Tibial nerve (tissue), 4 donors: ENCODE measurements at places on chromosomes 4 and X. TPM values are rescaled to one million over a fixed set of nuclear protein-coding genes. Genes with fewer than 3 reads are reported as not detected.
A peak's percentile ranks its signal among the peaks of the same experiment; 100 is the strongest.

GRCh38 chr4:129326571-129327460 is 230.9 kb downstream of the C4orf33 start:
- H3K4me3 ChIP-seq = no peak overlapping the region
- H3K27ac ChIP-seq = peak overlapping the region; percentile 29
- DNase-seq = no peak
- H3K4me1 ChIP-seq = peaks cover 11% of the 10 kb centered on the region
- no peaks in the 10 kb centered on the region for H3K36me3 ChIP-seq
- H3K27me3 ChIP-seq = no peaks in the 10 kb centered on the region

DNA sequence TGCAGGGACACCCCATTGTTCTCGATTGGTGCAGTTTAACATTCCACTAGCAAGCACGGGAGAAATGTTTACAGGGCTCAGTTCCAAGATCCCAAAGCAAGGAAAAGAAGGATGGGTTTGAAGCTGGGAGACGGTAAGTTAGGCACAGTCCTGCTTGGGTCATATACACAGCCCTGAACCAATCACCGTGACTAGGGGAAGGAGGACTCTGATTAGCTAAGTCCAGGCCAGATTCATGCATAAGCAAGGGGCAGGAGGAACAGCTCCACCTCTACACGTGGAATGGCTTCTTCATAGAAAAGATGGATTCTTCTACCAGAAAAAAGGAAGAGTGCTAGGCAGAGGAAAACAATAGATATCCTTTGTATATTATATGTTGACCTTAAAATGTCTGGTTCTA is 11.0 kb upstream of the EXOC1L start:
- no peaks in the 10 kb centered on the region for H3K36me3 ChIP-seq
- no peak for DNase-seq
- no peaks in the 10 kb centered on the region for H3K4me1 ChIP-seq
- no peaks in the 10 kb centered on the region for H3K27me3 ChIP-seq

DNA sequence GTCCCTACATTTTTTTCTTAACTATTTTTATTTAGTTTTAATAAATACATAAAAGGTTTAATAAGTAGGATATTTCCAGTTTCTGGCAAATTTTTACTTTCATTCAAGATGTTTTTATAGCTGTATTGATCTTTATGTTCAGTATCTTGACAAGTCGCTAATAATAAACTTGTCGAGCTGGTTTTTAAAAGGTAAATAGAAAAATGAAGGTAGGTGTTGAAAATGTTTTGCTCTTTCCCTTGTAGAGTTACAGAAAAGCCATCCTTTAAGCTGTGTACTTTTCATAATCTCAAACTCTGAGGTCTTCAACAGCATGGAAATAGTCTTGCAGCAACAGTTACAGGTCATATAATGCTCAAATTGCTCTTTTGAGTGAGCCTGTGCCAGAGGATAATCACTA is 52.6 kb downstream of the RS1 start:
- no peak overlapping the region for H3K4me3 ChIP-seq
- H3K27me3 ChIP-seq = no peaks in the 10 kb centered on the region
- DNase-seq = no peak
- no peak overlapping the region for H3K27ac ChIP-seq

GRCh38 chrX:16678689-16679088 is 28.7 kb downstream of the S100G start:
- H3K36me3 ChIP-seq = no peaks in the 10 kb centered on the region
- H3K4me1 ChIP-seq = no peaks in the 10 kb centered on the region
- H3K4me3 ChIP-seq = no peak overlapping the region

GRCh38 chrX:138777230-138777629 is 65.7 kb upstream of the FGF13 start:
- H3K36me3 ChIP-seq = no peaks in the 10 kb centered on the region
- no peak overlapping the region for H3K27ac ChIP-seq
- H3K4me3 ChIP-seq = no peak overlapping the region
- H3K27me3 ChIP-seq = no peaks in the 10 kb centered on the region
- H3K4me1 ChIP-seq = no peaks in the 10 kb centered on the region

GRCh38 chr4:107210450-107211239 is 174.5 kb upstream of the DKK2 start:
- peak overlapping the region; percentile 5 for H3K4me3 ChIP-seq
- H3K36me3 ChIP-seq = no peaks in the 10 kb centered on the region
- no peaks in the 10 kb centered on the region for H3K4me1 ChIP-seq

GRCh38 chrX:135931644-135932487 is 38.4 kb downstream of the SAGE1 start:
- DNase-seq = peak; percentile 22
- peaks cover 10% of the 10 kb centered on the region for H3K27me3 ChIP-seq
- no peaks in the 10 kb centered on the region for H3K36me3 ChIP-seq
- no peaks in the 10 kb centered on the region for H3K4me1 ChIP-seq

DNA sequence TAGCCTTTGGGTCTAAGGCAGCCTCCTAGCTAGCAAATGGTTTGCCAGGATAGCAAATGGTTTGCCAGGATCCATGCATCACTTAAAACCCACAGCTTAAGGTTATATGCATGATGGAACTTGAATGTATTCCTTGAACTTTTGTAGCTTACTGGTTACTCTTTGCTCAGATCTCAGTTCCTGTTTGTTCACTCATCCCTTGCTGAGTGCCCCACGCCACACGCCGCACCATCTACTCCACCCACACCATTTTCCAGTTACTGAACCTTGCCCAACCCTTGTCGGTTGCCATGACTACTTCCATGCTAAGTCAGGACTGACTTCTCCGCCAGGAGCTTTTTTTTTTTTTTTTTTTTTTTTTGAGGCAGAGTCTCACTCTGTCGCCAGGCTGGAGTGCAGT is 29.5 kb upstream of the XIAP start:
- no peaks in the 10 kb centered on the region for H3K4me1 ChIP-seq
- H3K27ac ChIP-seq = no peak overlapping the region
- H3K4me3 ChIP-seq = no peak overlapping the region

- no peak overlapping the region for H3K4me3 ChIP-seq
- H3K36me3 ChIP-seq = no peaks in the 10 kb centered on the region
- H3K4me1 ChIP-seq = no peaks in the 10 kb centered on the region
- H3K27me3 ChIP-seq = no peaks in the 10 kb centered on the region
- no peak overlapping the region for H3K27ac ChIP-seq
These were observed 90.7 kb upstream of the PCDH18 start for GRCh38 chr4:137623013-137623412.

- H3K4me3 ChIP-seq = no peak overlapping the region
- H3K36me3 ChIP-seq = no peaks in the 10 kb centered on the region
- H3K27me3 ChIP-seq = no peaks in the 10 kb centered on the region
- no peak overlapping the region for H3K27ac ChIP-seq
- no peak for DNase-seq
These were observed 4.3 kb upstream of the AADAT start for GRCh38 chr4:170093973-170094535.

Gene HSD17B13
- total RNA-seq = not detected

Gene GAGE12F
- not detected for total RNA-seq

Gene MAGED4
- 3.9 TPM for total RNA-seq

DNA sequence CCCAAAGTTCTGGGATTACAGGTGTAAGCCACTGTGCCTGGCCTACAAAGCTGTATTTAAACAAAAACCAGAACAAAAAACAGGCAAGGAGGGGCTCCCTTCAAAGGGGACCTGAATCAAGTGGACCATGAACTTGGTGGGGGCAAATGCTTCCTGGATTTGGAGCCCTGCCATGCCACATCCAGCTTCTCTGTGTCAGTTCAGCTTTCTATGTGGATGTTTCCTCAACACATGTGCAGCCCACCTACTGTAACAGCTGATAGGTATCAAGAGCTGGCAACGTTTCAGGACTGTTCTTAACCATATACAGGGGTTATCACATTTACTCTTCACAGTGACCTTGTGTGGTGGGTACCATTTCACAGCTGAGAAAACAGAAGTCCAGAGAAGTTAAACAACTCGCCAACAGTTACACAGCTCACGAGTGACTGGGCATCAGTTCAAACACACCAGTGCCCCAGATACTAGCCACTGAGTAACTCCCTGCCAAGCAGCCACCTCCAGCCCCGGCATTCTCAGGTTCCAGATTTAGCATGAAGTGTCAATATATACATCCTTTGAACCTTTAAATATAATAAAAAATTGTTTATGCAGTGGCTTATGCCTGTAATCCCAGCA is 7.5 kb downstream of the GPR143 start:
- H3K27me3 ChIP-seq = no peaks in the 10 kb centered on the region
- no peak for DNase-seq
- no peaks in the 10 kb centered on the region for H3K4me1 ChIP-seq
- no peak overlapping the region for H3K4me3 ChIP-seq
- H3K27ac ChIP-seq = no peak overlapping the region

DNA sequence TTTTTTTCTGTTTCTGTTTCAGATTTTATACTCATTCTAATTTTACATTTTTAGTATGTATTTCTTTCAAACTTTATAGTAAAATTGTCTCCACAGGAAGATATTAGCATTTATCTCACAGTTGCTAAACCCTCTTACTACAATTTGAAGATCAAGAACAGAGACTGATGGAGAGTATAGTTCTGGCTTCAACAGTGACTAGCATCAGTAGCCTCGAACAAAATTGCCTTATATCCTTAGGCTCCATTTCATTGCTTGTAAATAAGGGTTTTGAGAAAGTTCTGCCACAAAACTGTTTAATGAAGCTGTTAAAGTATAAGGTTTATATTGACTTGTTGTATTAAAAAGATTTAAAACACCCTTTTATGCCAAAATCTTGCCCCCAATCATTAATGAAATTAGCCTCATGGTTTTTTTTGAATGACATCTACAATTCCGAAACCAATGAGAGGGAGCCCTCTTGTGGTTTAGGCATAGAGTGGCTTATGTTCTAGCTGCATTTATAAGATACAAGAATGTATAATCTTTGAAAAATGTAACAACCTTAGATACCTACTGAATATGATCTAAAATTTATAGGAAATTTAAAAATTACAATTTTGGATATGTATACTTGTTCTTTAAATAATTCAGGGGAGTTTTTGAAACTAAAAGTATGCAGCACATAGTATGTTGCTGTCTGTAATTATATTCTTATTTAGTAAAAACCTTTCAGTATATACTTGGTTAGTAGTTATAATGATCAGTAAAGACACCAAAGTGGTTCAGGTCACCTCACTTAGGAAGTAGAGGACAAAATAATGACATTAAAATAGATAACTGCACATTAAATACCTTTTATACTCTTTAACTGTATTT is 109.8 kb upstream of the HPGD start:
- H3K27me3 ChIP-seq = no peaks in the 10 kb centered on the region
- no peaks in the 10 kb centered on the region for H3K4me1 ChIP-seq
- H3K27ac ChIP-seq = no peak overlapping the region
- no peak for DNase-seq
- H3K36me3 ChIP-seq = no peaks in the 10 kb centered on the region
- no peak overlapping the region for H3K4me3 ChIP-seq

DNA sequence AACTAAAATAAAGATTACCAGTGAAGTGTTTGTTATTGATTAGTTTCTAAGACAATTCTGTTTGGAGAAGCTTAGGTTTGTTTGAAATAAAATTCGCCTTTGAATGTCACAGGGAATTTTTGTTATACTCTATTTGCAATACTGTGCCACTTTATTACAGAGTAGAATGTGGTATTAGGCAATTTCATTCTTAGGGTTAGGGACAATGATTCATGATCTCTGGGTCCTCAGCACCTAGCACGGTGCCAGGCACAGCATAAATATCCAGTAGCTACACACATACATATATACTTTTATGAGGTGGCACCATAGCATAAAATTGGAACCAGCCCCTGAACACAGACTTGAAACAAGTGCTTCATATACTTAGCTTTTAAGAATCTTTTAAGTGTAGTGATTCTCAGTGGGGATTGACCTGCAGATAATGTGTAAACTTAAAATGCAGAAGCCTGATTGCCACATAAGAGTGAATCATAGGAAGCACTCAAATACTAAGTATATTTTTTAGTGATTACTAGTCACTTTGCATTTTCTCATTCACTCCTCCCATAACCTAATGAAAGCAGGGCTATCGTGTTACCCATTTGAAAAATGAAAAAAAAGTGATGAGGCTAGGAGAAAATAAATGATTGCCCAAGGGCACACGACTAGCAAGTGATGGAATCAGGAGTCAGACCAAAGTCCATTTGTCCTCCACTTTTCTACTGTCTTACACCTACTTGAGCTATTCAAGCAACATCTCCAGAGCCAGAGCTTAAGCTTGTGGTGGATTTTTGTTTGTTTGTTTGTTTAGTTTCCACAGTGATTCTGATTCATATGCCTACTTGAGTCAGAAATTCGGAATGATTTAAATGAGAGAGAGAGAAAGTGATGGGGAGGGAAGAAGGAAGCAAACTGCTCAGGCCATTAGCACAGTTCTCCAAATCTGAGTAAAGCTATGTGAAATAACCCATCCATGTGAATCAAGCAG is 366.0 kb upstream of the FGF13 start:
- H3K4me1 ChIP-seq = no peaks in the 10 kb centered on the region
- no peaks in the 10 kb centered on the region for H3K27me3 ChIP-seq
- no peak overlapping the region for H3K27ac ChIP-seq
- no peak for DNase-seq

DNA sequence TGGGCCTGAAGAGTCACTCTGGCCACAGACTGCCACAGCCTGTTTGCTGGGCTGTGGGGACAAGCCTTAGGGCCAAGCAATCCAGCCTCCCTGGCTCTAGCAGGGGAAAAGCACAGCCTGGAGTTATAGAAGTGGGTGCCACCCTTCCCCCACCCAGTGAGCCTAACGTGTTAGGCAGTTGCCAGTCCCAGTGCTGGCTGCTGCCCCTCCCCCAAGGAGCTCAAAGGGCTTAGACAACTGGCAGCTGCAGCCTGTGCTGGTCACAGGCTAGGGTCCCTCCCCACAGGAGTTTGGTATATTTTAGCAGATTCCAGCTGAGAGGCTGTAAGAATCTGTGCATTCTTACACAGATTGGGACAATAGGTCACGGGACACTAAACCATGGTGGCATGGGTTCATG is 370.3 kb upstream of the FGF16 start:
- DNase-seq = no peak
- H3K27me3 ChIP-seq = no peaks in the 10 kb centered on the region
- H3K36me3 ChIP-seq = no peaks in the 10 kb centered on the region

Gene RHOXF1
- total RNA-seq = not detected

- peaks cover 4% of the 10 kb centered on the region for H3K36me3 ChIP-seq
- no peak for DNase-seq
- H3K27me3 ChIP-seq = no peaks in the 10 kb centered on the region
- H3K27ac ChIP-seq = no peak overlapping the region
- H3K4me1 ChIP-seq = no peaks in the 10 kb centered on the region
- no peak overlapping the region for H3K4me3 ChIP-seq
These were observed 348.1 kb downstream of the ARHGAP10 start for GRCh38 chr4:148079961-148080360.

GRCh38 chr4:181911420-181911819 is 331.8 kb upstream of the TENM3 start:
- H3K4me3 ChIP-seq = no peak overlapping the region
- no peak overlapping the region for H3K27ac ChIP-seq
- no peak for DNase-seq
- no peaks in the 10 kb centered on the region for H3K4me1 ChIP-seq
